ENCODE measurements at places on chromosomes 1 and 21.
A peak's percentile ranks its signal among the peaks of the same experiment; 100 is the strongest.

- no peaks in the 10 kb centered on the region for H3K27me3 ChIP-seq
- no peak overlapping the region for H3K4me3 ChIP-seq
- no peaks in the 10 kb centered on the region for H3K4me1 ChIP-seq
- peaks cover 8% of the 10 kb centered on the region for H3K36me3 ChIP-seq
- DNase-seq: no peak
Measured at GRCh38 chr1:109327285-109327684, 20.5 kb upstream of the MYBPHL start.

- no peaks in the 10 kb centered on the region for H3K36me3 ChIP-seq
- no peak for DNase-seq
- no peaks in the 10 kb centered on the region for H3K27me3 ChIP-seq
- no peaks in the 10 kb centered on the region for H3K4me1 ChIP-seq
- H3K4me3 ChIP-seq: no peak overlapping the region
Measured at GRCh38 chr1:31215065-31215570, 24.6 kb downstream of the NKAIN1 start.

GRCh38 chr1:25476186-25477097 lies 45.7 kb downstream of the MACO1 start:
- no peaks in the 10 kb centered on the region for H3K4me1 ChIP-seq
- no peak overlapping the region for H3K27ac ChIP-seq
- no peaks in the 10 kb centered on the region for H3K27me3 ChIP-seq
- no peaks in the 10 kb centered on the region for H3K36me3 ChIP-seq

- no peaks in the 10 kb centered on the region for H3K36me3 ChIP-seq
- no peak for DNase-seq
- no peaks in the 10 kb centered on the region for H3K4me1 ChIP-seq
- no peak overlapping the region for H3K4me3 ChIP-seq
- no peaks in the 10 kb centered on the region for H3K27me3 ChIP-seq
- H3K27ac ChIP-seq: no peak overlapping the region
Measured at GRCh38 chr21:36478207-36478701, 1.7 kb downstream of the CLDN14 start.

GRCh38 chr1:30100524-30100862 lies 622.9 kb downstream of the MATN1 start:
- no peak for DNase-seq
- H3K27me3 ChIP-seq: peaks cover 12% of the 10 kb centered on the region
- no peak overlapping the region for H3K27ac ChIP-seq
- H3K36me3 ChIP-seq: no peaks in the 10 kb centered on the region

- DNase-seq: no peak
- no peaks in the 10 kb centered on the region for H3K27me3 ChIP-seq
- H3K27ac ChIP-seq: peak overlapping the region; percentile 3
- H3K36me3 ChIP-seq: peaks cover 86% of the 10 kb centered on the region
- no peak overlapping the region for H3K4me3 ChIP-seq
- H3K4me1 ChIP-seq: peaks cover 10% of the 10 kb centered on the region
Measured at GRCh38 chr21:33246963-33247362, 17.2 kb downstream of the IFNAR2 start.

DNA sequence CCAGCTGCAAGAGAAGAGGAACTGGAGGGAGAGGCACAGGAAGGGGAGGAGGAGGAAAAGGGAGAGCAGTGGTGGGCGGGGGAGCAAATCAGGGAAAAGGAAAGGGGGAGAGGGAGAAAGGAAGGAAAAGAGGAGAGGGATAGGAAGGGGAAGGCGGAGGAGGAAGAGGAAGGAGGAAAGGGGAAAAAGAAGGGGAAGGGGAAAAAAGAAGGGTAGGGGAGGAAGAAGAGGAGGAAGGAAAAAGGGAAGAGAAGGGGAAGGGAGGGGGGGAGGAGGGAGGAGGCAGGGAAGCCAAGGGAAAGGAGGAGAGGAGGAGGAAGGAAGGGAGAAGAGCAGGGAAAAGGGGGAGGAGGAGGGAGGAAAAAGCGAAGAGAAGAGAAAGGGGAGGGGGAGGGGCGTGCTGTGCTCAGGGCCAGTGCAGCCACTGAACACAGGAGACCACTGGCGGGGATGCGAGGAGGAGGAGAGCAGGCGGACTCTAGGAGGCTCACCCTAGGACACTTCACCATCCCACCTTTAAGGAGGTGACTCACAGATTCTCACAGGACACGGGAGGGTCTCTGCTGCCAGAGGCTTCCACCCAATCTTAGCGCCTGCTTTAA lies 33.1 kb downstream of the PGBD5 start:
- H3K4me3 ChIP-seq: no peak overlapping the region
- H3K4me1 ChIP-seq: no peaks in the 10 kb centered on the region
- H3K27ac ChIP-seq: no peak overlapping the region

DNA sequence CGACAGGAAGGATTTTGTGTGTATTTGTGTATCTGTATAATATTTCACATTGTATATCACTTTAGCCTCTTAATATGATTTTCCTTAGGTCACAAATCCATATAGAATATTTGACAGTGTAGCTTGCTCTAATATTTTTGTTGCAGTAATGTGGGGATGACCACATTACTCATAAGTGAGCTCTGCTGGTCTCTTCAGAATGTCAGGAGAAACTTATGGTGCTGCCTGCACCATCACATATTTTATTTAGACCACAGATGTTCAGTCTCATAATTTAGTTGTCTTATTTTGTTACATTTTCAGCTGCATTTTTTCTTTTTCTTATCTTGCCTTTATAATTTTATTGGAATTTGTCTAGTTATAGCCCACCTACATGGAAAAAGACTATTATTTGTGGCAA lies 205.3 kb downstream of the PBX1 start:
- no peaks in the 10 kb centered on the region for H3K4me1 ChIP-seq
- H3K27me3 ChIP-seq: no peaks in the 10 kb centered on the region
- H3K4me3 ChIP-seq: no peak overlapping the region
- H3K36me3 ChIP-seq: no peaks in the 10 kb centered on the region
- no peak for DNase-seq

DNA sequence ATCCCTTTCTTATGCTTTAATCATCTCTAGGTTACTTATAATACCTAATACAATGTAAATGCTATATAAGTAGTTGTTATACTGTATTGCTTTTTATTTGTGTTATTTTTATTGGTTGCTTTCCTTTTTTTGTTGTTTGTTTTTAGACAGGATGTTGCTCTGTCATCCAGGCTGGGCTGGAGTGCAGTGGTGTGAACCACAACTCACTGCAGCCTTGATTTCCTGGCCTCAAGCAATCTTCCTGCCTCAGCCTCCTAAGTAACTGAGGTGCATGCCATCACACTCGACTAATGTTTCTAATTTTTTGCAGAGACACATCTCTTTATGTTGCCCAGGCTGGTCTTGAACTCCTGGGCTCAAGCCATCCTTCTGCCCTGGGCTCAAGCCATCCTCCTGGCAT lies 26.9 kb downstream of the KRTAP19-8 start:
- no peak for DNase-seq
- no peaks in the 10 kb centered on the region for H3K4me1 ChIP-seq
- no peaks in the 10 kb centered on the region for H3K36me3 ChIP-seq
- H3K4me3 ChIP-seq: no peak overlapping the region
- H3K27me3 ChIP-seq: no peaks in the 10 kb centered on the region
- no peak overlapping the region for H3K27ac ChIP-seq

GRCh38 chr1:178941261-178941689 lies 70.4 kb upstream of the ANGPTL1 start:
- H3K4me3 ChIP-seq: no peak overlapping the region
- no peak for DNase-seq
- no peak overlapping the region for H3K27ac ChIP-seq
- peaks cover 61% of the 10 kb centered on the region for H3K4me1 ChIP-seq
- no peaks in the 10 kb centered on the region for H3K36me3 ChIP-seq
- H3K27me3 ChIP-seq: no peaks in the 10 kb centered on the region

- H3K4me1 ChIP-seq: peaks cover 8% of the 10 kb centered on the region
- H3K27me3 ChIP-seq: no peaks in the 10 kb centered on the region
- no peaks in the 10 kb centered on the region for H3K36me3 ChIP-seq
- DNase-seq: no peak
Measured at GRCh38 chr1:151715726-151716404, 738 bp downstream of the CELF3 start.

DNA sequence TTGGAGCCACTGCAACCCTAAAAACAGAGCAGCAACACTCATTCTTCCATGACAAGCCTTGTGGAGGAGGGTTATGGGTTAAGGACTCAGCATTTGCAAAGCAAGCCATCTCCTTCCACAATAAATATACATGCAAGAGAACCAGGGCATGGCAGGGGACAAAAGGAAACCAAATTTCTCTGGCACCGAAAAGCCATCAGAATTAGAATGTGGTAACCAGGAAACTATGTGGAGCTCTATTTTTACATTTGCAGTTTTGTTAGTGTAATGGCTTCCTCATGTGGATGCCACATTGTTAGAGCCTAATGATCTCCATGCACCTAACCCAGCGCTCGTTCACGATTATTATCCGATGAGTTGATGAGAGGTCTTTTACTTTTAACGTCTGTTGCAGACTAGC lies 91.7 kb downstream of the NAV1 start:
- H3K4me1 ChIP-seq: peaks cover 16% of the 10 kb centered on the region
- H3K4me3 ChIP-seq: no peak overlapping the region
- no peaks in the 10 kb centered on the region for H3K27me3 ChIP-seq

GRCh38 chr1:225483818-225484656 lies 56.2 kb upstream of the LBR start:
- H3K27ac ChIP-seq: no peak overlapping the region
- DNase-seq: no peak
- H3K36me3 ChIP-seq: no peaks in the 10 kb centered on the region
- no peaks in the 10 kb centered on the region for H3K27me3 ChIP-seq
- no peaks in the 10 kb centered on the region for H3K4me1 ChIP-seq

DNA sequence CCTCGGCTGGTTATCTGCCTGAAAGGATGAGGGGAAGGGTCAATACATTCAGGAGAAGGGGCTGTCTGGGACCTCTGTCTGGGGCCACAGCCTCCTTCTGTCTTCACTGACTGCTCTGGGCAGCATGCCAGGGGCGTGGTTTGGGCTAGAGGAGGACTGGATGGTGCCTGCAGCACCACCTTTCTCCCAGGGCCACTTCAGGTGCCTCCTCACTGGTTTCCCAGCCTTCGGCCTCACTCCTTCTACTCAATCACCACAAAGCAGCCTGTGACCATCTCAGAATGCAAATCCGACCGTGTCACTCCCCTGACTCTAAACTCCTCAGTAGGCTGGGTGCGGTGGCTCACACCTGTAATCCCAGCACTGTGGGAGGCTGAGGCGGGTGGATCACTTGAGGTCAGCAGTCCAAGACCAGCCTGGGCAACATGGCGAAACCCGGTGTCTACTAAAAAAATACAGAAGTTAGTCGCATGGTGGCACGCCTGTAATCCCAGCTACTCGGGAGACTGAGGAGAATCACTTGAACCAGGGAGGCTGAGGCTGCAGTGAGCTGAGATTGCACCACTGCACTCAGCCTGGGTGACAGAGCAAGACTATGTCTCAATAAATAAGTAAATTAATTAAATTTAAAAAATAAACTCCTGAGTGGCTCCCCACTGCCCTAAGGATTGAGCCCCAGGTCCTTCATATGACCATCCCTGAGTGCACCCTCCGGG lies 50.1 kb upstream of the ECE1 start:
- H3K4me1 ChIP-seq: peaks cover 73% of the 10 kb centered on the region
- H3K27ac ChIP-seq: peak overlapping the region; percentile 88
- no peaks in the 10 kb centered on the region for H3K27me3 ChIP-seq
- DNase-seq: no peak
- H3K4me3 ChIP-seq: no peak overlapping the region

DNA sequence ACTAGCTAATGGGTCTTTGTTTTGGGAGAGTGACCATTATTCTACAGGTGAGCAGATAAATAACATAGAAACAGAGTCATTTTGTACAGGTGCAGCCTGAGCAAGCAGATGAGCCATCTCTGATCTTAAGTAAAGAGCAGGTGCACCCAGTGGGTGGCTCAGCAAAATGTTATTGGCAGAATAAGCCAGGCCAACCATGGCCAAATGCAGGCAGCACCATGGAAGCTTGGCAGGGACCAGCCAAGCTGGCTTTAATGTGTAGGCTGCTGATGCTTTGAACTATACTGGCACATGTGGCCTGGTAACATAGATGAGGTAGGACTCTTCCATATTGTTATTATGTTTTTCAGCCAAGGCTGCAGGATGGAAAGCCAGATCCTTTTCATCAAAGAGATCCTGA lies 553.3 kb upstream of the ZRANB2 start:
- DNase-seq: no peak
- no peak overlapping the region for H3K27ac ChIP-seq
- H3K4me1 ChIP-seq: no peaks in the 10 kb centered on the region
- no peaks in the 10 kb centered on the region for H3K27me3 ChIP-seq
- no peak overlapping the region for H3K4me3 ChIP-seq

DNA sequence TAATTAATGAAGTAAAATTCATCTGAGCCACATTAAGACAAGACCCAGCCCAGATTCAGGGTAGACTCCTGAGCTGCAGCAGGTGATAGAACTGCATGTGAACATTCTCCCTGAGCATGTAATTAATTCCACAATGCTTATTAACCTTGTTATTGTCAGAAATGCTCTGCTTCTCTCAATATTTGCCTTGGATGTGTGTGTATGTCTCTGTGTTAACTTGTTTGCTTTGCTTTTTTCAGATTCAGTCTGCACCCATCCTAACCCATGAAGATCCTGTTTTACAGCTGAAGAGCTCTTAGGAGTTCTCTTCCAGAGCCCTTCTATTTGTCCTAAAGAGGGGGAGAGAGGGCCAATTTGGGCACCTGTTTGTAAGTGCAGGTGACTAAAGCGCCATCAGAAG lies 143.2 kb upstream of the BMP8A start:
- no peaks in the 10 kb centered on the region for H3K4me1 ChIP-seq
- no peak overlapping the region for H3K4me3 ChIP-seq
- DNase-seq: no peak
- peaks cover 61% of the 10 kb centered on the region for H3K36me3 ChIP-seq
